ENCODE measurements at places on chromosomes 7 and 10. TPM values are rescaled to one million over a fixed set of nuclear protein-coding genes. Genes with fewer than 3 reads are reported as not detected.
A peak's percentile ranks its signal among the peaks of the same experiment; 100 is the strongest.

- peaks cover 18% of the 10 kb centered on the region for H3K4me1 ChIP-seq
- peak overlapping the region; percentile 4 for H3K27ac ChIP-seq
- H3K27me3 ChIP-seq: no peaks in the 10 kb centered on the region
- no peaks in the 10 kb centered on the region for H3K36me3 ChIP-seq
- H3K4me3 ChIP-seq: no peak overlapping the region
Observed at GRCh38 chr7:81469869-81470723, 299.8 kb downstream of the HGF start.

- DNase-seq: no peak
- no peaks in the 10 kb centered on the region for H3K27me3 ChIP-seq
- H3K27ac ChIP-seq: no peak overlapping the region
- no peaks in the 10 kb centered on the region for H3K36me3 ChIP-seq
- H3K4me3 ChIP-seq: no peak overlapping the region
- peaks cover 15% of the 10 kb centered on the region for H3K4me1 ChIP-seq
Observed at GRCh38 chr10:122503886-122504609, 42.7 kb downstream of the HTRA1 start.

DNA sequence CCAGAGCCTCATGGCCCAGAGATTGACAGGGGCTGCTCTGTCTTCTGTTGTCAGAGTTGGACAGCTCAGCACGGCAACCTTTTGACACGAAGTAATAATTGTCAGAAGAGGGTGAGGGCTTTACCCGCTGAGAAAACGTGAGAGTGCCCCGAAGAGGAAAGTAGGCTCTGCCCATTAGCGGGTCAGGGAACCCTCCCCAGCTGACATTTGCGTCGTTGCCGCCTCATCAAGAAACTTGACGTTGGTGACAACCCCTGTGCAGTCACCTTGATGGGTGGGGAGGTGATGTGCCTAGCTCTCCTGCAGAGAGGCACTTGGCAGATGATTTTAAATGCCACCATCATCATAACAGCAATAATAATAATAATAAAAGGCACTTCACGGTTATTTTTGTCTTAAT is 202.1 kb downstream of the USP6NL start:
- no peak for DNase-seq
- H3K27ac ChIP-seq: no peak overlapping the region
- H3K4me3 ChIP-seq: no peak overlapping the region
- no peaks in the 10 kb centered on the region for H3K27me3 ChIP-seq
- H3K36me3 ChIP-seq: no peaks in the 10 kb centered on the region

The GRM8 gene
- polyA plus RNA-seq: 0.62 TPM

All from hepatocyte (in vitro differentiated cells).